ENCODE measurements at places on chromosomes 6 and 20. TPM values are rescaled to one million over a fixed set of nuclear protein-coding genes. Genes with fewer than 3 reads are reported as not detected.
A peak's percentile ranks its signal among the peaks of the same experiment; 100 is the strongest.

DNA sequence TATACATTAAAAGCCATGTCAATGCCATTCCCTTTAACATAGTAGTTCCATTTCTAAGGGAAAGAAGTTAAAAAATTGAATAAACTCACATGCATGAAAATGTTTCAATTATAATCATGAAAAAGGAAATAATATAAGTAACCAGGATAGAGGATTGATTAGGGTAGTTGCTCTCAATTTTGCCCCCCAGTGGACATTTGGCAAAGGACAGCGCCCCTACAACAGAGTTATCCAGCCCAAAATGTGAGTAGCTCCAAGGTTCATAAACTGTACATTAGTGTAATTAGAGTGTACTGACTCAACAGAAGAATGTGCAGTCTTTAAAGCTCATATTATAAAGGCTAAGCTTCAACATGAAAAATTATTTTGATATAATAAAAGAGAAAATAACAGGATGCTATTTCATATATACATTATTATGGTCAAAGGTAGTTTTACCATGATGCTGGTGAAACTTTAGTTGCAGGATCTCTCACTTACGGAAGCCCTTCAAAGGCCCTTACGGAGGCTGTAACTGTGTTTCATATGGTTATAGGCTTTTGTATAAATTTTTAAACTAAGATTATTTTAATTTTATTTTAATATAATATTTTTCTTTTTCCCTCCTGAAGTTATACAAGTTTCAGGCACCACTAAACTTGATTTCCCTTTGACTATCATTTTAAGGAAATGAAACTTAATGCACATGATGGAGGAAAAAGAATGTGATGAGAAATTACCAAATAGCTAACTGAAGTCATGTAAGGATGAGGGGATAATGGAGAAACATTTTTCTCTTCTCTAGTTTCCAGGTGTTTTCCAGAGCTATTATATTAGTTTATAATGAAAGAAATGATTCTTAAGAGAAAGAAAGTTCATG lies 403.6 kb downstream of the PLCB1 start:
- no peak for DNase-seq

DNA sequence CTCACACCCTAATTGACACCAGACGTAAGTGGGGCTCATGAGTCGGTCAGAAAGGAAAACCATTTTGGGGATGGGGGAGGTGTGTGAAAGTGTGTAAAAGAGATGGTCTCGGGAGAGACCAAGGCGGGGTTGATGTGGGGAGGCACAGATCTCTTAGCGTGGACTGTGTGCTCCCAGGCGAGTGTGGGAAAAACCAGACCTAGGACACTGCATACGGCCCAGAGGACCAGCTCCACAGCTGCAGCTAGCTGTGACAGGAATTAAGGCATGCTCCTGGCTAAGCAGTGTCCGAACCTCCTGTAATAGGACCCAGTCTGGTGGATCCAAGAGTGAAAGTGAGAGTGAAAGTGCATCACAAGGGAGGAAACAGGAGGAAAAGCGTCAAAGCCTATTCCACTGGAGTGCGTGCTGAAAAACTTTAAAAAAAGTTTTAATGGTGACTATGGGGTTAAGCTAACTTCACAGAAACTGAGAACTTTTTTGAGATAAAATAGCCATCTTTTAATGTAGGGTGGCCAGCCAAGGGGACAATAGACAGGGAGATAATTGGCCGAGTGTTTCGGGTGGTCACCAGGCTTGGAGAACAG lies 9.6 kb downstream of the IL22RA2 start:
- DNase-seq = no peak

DNA sequence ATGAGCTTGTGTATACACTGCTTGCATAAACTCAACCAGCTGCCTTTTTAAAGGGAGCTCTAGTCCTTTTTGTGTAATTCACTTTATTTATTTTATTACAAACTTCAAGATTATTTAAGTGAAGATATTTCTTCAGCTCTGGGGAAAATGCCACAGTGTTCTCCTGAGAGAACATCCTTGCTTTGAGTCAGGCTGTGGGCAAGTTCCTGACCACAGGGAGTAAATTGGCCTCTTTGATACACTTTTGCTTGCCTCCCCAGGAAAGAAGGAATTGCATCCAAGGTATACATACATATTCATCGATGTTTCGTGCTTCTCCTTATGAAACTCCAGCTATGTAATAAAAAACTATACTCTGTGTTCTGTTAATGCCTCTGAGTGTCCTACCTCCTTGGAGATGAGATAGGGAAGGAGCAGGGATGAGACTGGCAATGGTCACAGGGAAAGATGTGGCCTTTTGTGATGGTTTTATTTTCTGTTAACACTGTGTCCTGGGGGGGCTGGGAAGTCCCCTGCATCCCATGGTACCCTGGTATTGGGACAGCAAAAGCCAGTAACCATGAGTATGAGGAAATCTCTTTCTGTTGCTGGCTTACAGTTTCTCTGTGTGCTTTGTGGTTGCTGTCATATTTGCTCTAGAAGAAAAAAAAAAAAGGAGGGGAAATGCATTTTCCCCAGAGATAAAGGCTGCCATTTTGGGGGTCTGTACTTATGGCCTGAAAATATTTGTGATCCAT lies 15.3 kb downstream of the TNFAIP3 start:
- DNase-seq = no peak

- DNase-seq = no peak
Observed at GRCh38 chr20:63471981-63472831, at the start of gene KCNQ2. TSS of gene KCNQ2 (minus strand) at chr20:63472655. CDS start at chr20:63472463, 192 bp downstream.

- no peak for DNase-seq
Observed at GRCh38 chr6:42925248-42925857, 3.9 kb upstream of the CNPY3 start.

GRCh38 chr6:119594907-119595306 lies 245.3 kb upstream of the MAN1A1 start:
- DNase-seq = no peak

DNA sequence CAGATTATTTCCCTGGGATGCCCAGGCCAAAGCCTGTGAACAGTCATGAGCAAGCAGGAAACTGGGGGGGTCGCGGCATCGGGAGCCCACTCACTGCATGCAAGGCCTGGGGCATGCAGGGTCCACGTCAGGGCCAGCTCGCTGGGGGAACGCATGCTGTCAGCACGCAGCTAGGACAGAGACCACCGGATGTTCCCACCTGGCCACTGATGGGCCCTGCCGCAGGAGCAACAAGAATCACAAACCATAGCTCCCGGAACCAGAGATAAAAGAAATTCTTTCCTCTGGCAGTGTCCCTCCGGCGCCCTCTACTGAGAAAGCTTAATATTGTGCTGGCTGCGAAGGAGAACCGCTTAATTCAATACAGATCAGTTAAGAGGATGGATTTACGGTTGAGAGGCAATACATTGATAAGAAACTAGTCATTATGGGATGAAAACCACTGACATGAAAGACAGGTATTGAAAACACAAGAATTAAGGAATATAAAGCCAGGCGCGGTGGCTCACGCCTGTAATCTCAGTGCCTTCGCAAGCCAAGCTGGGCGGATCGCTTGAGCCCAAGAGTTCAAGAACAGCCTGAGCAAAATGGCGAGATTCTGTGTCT lies 32.6 kb downstream of the C6orf15 start:
- peak; percentile 68 for DNase-seq

DNA sequence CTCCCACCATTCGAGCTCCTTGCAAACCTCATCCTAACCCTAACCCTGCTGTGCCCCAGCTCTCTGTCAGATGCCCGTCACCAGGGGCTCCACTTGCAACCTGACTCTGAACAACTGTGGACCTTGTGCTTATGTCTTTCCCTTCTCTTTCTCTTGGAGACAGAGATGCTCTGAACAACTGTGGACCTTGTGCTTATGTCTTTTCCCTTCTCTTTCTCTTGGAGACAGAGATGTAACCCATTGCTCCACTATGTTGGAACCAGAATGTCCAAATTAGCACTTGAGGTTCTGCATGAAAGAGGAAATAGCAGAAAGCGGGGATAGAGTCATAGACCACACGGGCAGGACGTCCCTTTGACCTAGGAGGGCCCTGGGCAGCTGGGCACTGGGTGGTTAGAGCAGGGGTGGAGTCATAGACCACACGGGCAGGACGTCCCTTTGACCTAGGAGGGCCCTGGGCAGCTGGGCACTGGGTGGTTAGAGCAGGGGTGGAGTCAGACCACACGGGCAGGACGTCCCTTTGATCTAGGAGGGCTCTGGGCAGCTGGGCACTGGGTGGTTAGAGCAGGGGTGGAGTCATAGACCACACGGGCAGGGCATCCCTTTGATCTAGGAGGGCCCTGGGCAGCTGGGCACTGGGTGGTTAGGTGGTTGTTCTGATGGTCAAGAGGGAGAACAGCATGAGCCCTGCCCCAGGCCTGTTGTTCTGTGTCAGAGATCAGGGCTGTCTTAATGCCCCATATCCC lies 22.2 kb downstream of the PCMTD2 start:
- DNase-seq = no peak

- no peak for DNase-seq
Observed at GRCh38 chr6:147678253-147678652, 169.8 kb downstream of the SAMD5 start.

GRCh38 chr6:148379966-148380713 lies 37.5 kb downstream of the SASH1 start:
- no peak for DNase-seq

- DNase-seq = no peak
Observed at GRCh38 chr20:36483919-36484808, 57.2 kb upstream of the MYL9 start.

GRCh38 chr6:136424901-136425300 lies 125.3 kb downstream of the MAP7 start:
- no peak for DNase-seq

GRCh38 chr6:115675443-115675842 lies 385.2 kb downstream of the FRK start:
- no peak for DNase-seq

- no peak for DNase-seq
Observed at GRCh38 chr6:169689287-169689686, 12.5 kb downstream of the WDR27 start.

GRCh38 chr6:136235233-136235564 lies 14.9 kb downstream of the MTFR2 start:
- no peak for DNase-seq

DNA sequence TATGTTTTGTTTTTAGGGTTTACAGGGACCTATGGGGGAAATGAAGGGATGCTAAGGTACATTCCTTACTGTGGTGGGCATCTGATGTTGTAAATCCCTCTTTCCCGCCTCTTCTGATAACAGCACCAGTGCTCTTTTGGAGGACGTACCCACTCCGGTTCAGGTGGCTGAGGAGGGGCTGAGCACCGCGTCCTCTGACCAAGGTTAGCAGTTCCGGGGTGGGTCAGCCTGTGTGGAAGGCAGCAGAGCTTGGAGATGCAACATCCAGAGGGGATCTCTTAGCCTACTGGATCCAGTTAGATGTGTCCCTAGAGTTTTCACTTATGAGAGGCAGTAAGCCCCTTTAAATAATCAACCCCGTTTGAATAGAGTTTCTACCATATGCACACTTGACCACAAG lies 135.3 kb upstream of the KCNG1 start:
- no peak for DNase-seq

- no peak for DNase-seq
Observed at GRCh38 chr6:38847497-38847896, 132.4 kb downstream of the DNAH8 start.

- peak; percentile 38 for DNase-seq
Observed at GRCh38 chr20:1813101-1813529, 82.1 kb upstream of the SIRPA start.

AKAP12 gene
- 9.4 TPM for total RNA-seq

NOX3 gene
- not detected for total RNA-seq

RAET1E gene
- total RNA-seq = not detected

TRIM40 gene
- 30.7 TPM for total RNA-seq

TPMT gene
- total RNA-seq = 53.4 TPM

MCHR2 gene
- not detected for total RNA-seq

Data from left colon (tissue), 2 donors.